ENCODE measurements at places on chromosomes 1 and 21.

DNA sequence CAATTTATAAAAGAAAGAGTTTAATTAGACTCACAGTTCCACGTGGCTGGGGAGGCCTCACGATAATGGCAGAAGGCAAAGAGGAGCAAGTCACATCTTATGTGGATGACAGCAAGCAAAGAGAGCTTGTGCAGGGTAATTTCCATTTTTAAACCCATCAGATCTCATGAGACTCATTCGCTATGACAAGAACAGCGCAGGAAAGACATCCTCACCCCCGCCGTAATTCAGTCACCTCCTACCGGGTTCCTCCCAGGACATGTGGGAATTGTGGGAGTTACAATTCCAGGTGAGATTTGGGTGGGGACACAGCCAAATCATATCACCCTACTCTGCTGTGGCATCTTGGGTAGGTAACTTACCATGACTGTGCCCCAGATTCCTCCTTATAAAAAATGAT lies 79.8 kb downstream of the AK5 start:
- no peak for DNase-seq

GRCh38 chr1:15075817-15076216 lies 77.7 kb upstream of the TMEM51 start:
- no peak for DNase-seq

DNA sequence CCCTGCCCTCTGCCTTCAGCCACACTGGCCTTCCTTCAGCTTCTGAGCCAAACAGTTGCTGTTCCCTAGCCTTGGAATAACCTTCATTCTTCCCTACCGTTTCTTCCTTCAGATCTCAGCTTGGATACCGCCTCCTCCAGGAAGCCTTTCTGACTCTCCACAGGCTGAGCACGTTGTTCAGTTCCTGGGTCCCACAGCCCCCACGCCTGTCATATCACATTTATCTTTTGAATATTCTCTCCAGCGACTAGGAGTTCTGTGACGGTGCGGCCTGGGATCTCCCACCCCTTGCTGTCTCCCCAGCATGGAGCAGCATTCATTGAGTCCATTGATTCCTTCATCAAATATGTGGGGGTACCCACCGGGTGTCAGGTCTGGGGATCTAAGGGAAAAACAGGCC lies 39.2 kb downstream of the EPHA2 start:
- no peak for DNase-seq

DNA sequence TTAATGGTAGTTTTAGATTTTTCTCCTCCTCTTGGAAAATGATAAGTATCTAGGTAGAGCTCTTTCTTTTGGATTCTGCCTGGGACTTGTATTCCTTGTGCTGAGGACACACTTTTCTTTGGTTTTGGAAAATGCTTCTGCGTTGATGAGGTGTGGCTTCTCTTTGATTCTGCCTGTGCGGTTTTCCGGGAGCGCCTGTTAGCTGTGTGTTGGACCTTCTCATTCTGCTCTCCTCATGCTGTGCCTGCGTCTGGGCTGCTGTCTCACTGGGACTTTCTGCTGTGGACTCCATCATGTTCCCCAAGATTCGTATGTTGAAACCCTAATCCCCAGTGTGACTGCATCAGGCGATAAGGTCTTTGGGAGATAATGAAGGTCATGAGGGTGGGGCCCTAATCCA lies 21.0 kb downstream of the C1orf174 start:
- DNase-seq, result no peak

GRCh38 chr1:55669293-55669692 lies 454.1 kb upstream of the USP24 start:
- peak; percentile 63 for DNase-seq

GRCh38 chr1:26378879-26379251 lies 6.3 kb upstream of the ZNF683 start:
- no peak for DNase-seq

DNA sequence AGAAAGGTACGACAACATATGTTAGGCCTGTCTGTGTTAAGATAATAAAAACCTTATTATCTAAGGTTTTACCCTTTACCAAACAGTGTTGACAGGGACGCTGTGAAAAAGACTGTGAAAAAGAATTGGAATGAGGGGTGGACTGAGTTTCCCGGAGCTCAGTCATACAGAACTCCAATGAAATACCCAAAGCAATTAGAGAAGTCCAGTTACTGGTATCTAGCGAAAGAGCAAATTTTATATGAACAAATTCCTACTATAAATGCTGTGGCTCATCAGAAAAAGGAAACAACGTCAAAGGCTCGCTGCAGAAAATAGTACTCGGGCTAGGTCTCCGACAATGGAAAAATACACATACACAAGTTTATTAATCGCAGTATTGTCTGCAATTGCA lies 708 bp upstream of the RBBP5 start:
- DNase-seq, result no peak

DNA sequence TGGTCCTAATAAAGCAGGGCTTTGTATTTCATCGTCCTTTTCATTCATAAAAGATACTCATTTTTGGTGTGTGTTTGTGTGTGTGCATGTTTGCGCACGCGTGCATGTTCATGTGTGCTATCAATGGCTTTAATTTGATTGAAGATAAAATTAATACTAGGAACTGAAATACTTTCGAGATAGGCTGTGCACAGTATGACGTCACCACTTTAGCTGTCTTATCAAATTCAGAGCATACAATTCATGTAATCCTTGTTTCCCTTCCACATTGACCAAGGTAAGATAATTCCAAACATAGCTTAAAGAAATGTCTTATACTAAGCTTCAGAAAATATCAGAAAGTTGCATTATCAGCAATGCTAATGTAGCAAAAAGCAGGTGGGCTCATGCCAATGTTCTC lies 113.6 kb upstream of the CYYR1 start:
- DNase-seq, result no peak

DNA sequence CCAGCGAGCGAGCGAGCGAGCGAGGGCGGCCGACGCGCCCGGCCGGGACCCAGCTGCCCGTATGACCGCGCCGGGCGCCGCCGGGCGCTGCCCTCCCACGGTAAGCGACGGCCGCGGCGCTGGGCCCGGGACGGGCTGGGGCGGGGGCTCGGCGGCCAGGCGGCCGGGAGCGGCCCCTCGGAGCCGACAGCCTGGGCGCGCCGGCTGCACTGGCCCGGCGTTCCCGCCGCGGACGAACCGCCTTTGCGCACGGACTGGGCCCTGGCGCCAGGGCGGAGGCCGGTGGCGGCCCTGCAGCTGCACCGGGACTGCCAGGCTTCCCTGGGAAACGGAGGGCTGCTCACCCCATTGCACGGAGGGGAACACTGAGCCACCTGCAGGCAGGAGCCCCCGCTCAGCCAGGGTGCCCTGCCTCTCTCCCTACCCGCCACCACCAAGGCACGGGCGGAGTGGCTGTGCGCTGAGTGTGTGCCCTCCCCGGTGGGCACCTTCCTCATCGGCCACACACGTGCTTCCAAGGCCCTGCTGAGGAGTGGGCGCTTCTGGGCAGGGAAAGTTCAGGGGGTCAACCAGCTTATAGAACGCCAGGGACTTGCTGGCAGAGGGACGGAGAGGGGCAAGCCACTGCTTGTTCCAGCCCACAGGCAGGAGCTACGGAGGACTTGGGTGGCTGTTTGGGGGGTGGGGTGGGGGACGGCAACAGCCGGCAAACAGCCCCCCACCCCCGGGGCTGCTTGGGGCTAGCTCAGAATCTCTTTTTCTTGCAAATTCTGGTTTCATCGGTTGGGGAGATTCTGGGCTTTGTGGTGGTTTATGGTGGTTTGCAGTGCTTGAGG lies 532 bp downstream of the CSF1 start:
- DNase-seq, result no peak

GRCh38 chr1:66050123-66050522 lies 257.4 kb downstream of the PDE4B start:
- DNase-seq, result no peak

DNA sequence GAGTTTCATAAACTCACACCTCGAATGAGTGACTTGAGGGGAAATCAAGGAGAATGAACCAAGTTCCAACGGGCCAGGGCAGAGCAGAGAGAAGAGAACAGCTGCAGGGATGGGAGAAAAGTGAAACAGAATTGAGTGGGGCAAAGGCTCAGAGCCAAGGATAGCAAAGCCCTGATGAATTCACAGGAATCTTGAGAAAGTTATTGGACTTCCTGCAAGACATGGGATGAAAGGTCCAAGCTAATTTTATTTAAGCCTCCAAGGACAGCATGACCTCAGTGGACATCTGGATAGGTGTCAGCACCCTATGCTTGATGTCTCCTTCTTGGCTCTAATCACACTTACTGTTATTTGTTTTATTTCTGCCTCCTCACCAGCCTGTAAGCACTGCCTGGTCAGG lies 43.0 kb upstream of the RAVER2 start:
- DNase-seq, result no peak

- no peak for DNase-seq
These were observed 30.0 kb upstream of the COL18A1 start for GRCh38 chr21:45374826-45375455.

- DNase-seq, result no peak
These were observed 95.8 kb upstream of the HMGB4 start for GRCh38 chr1:33768106-33768505.

DNA sequence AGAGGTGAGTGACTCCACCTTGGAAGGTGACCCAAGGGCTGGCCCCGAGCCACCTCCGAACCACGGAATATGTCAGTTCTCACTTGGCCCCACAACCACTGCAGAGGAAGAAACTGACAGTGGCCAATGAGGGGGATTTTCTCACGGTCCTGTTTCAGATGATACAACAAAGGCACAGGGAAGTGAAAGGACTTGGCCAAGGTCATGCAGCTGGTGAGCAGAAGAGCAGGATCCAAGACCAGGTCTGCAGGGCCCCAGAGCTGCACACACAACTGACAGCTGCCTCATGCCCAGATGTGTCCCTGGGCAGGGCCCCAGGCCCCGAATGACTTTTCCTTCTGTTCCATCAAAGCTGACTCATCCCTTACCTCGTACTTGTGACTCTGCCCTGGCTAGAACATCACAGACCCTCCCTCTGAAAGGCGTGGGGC lies 25.8 kb upstream of the EVA1B start:
- peak; percentile 59 for DNase-seq

GRCh38 chr1:75600781-75601180 lies 10.1 kb downstream of the SLC44A5 start:
- DNase-seq, result no peak

GRCh38 chr1:167293057-167293456 lies 72.4 kb downstream of the POU2F1 start:
- no peak for DNase-seq

GRCh38 chr1:185305419-185305818 lies 11.6 kb downstream of the IVNS1ABP start:
- no peak for DNase-seq

DNA sequence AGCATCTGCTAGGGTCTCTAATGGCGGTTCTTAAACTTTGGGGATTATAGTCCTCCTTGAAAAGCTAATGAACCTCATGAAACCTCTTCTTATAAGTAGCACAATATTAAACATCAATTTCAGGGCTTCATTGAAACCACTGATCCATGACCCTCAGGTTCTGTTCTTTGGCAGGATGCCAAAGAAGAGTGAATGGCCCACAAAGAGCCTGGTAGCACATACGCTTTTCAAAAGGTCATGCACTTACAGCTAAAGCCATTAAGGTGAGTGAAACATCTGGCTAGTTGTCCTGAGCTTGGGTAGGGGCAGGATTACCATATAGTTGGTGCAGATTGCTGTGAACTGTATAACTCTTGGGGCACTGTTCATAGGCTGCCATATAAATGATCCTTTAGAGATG lies 42.3 kb downstream of the MDM4 start:
- DNase-seq, result no peak

- DNase-seq, result no peak
These were observed 4.9 kb upstream of the AK5 start for GRCh38 chr1:77276941-77277340.

DNA sequence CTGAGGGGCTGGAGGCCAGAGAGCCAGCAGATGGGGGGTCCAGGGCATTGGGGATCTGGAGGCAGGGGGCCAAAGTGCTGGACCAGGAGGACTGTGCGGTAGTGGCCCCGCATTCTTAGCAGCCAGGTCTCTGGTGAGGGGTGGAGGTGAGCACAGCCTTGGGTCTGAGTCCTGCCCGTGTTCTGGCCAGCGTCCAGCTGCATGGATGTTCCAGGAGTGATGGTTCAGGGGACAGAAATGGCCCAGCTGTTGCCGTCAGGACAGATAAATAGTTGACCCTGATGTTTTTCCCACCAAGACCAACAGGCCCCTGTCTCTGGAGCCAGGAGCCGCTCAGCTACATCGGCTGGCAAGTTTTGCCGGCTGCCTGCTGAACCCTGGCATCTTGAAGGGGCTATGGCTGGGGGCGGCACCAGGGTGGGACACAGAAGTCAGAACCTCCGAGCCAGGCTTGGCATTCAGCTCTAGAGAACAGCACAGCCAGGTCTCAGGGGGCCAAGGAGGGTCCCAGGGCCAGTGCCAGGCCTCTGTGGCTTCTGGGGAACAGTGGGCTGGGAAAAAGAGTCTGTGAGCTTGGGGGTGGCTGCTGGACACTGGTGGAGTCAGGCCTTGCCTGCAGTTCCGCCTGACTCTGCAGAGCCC lies 19.4 kb upstream of the TTC34 start:
- no peak for DNase-seq

DNA sequence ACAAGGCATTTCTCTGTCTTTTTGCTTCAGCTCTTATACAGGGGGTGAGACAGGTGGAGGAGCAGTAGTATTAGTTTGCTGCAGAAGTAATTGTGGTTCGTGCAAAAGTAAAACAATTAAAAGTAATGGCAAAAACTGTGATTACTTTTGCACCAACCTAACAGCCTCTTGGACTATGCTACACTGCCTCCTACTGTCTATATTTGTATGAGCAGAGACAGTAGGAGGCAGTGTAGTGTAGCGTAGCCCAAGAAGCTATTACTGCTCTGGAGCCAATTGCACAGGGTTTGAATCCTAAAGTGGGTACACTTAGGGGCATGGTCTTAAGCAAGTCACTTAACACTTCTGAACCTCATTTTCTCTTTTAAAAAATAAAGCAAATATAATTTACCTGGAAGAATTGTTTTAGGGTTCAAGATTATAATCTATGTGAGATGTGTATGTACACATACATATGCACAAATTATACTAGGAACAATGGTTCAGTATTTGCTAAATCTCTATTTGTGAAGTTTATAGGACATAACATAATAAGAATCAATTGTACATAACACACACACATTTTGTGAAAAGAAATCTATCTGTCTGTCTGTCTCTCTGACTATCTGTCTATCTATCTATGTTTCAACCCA lies 103.8 kb downstream of the BRINP3 start:
- peak; percentile 6 for DNase-seq

GRCh38 chr1:45765999-45766792 lies 15.7 kb upstream of the IPP start:
- DNase-seq, result no peak

- DNase-seq, result no peak
These were observed 35.3 kb downstream of the BEND5 start for GRCh38 chr1:48741380-48741779.

- peak; percentile 44 for DNase-seq
These were observed 35.8 kb upstream of the H6PD start for GRCh38 chr1:9198538-9199361.

GRCh38 chr1:41362749-41363590 lies 1.7 kb downstream of the FOXO6 start:
- no peak for DNase-seq

DNA sequence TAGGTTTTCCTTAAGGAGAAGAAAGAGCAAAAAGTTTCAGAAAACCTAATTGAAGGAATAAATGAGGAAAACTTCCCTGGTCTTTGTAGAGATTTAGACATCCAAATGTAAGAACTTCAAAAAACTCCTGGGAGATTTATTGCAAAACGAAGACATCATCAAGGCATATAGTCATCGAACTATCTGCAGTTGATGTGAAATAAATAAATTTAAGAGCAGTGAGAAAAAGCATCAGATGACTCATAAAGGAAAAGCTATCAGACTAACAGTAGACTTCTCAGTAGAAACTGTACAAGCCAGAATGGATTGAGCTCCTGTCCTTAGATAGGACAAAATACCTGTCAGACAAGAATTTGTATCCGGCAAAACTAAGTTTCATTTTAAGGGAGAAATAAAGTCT lies 569.4 kb upstream of the ADAMTS5 start:
- peak; percentile 21 for DNase-seq

Measured in fibroblast of lung (primary cell).